Activated T-helper 1 cell treated with Interleukin-2 at 50 U/mL for 16 hours (primary cell): ENCODE measurements at places on chromosomes 4 and X.

- DNase-seq: no peak
These were observed 221.5 kb downstream of the PCDH18 start for GRCh38 chr4:137310593-137311490.

- peak; percentile 17 for DNase-seq
These were observed 875 bp downstream of the LAP3 start for GRCh38 chr4:17577665-17578481.

- no peak for DNase-seq
These were observed 294.0 kb downstream of the CAMK2D start for GRCh38 chr4:113467581-113467980.

- DNase-seq: no peak
These were observed 461.3 kb downstream of the BCOR start for GRCh38 chrX:39636481-39636880.

GRCh38 chrX:119095936-119096335 is 23.1 kb downstream of the CT47C1 start:
- no peak for DNase-seq

- DNase-seq: peak; percentile 2
These were observed 608 bp downstream of the TAF1 start for GRCh38 chrX:71366674-71367256.

DNA sequence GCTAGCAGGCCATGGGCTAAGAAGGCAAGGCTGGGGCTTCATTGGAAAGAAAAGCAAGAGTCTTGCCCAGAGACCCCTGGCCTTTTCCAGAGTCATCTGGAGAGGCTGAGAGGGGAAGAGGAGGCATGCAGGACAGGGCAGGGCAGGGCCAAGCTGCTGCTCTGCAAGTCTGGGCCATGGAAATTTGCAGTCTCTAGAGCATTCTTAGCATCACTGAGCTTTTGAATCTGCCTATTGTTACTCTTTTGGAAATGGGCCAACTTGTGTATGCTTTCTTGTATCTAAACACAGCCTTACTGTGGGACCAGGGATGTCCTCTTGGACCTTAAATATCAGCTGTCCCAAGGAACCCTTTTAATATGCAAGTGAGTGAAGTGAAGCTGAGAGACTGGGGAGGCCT is 560.5 kb downstream of the MID1IP1 start:
- no peak for DNase-seq

- DNase-seq: no peak
These were observed 58.1 kb downstream of the CASP3 start for GRCh38 chr4:184591070-184591677.

GRCh38 chrX:17464194-17464593 is 89.2 kb downstream of the NHS start:
- no peak for DNase-seq

DNA sequence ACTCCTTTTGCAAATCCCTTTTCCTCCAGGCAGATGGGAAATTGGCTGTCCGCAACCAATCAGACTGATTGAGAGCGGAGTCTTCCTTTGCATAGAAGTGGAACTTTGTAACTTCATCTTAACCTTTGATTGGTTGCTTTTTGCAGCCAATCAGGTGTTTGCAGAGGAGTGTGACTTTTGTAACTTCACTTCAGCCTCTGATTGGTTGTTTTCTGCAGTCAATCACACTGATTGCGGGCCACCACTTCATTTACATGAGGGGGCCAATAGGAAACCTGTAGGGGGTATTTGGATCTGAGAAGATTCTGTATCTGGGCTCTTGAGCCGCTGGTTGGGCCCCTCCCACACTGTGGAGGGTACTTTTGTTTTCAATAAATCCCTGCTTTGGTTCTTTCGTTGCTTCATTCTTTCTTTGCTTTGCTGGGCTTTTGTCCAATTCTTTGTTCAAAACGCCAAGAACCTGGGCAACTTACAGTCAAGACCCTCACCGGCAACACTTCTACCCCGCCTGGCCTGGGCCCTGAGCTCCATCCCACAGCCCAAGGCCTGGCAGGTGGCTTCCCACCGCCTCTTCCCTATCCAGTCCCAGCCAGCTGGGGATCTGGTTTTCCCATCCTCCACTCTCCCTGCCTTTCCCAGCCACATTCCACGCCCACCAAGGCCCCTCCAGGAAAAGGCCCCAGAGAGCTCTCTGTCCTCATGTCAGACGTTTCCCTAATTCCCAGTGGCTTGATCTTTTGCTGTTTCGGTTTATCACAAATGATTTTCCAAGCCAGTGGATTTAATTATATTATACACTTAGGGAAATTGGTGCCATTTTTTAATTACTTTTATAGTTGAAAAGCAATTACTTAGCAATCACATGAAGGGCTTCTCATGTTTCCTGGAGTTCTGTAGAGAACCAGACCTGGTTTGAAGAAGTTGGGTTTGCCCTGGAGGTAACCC is 110.2 kb upstream of the STX18 start:
- DNase-seq: no peak

DNA sequence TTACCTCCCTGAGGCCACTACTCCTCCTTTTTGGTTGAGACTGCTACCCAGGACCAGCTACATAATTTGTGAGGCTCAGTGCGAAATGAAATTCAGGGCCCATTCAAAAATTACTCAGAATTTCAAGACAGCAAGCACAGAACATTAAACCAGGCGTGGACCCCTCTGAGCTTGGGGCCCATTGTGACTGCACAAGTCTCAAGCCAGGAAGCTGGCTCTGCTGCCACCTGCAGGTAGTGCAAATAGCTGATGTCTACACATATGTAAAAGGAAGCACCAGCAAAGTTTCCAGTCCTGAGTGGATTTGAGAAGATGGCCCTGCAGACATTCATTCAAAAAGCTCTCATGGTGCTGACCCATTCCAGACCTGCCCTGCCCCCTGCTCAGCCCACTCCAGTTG is 213.4 kb upstream of the LNX1 start:
- no peak for DNase-seq

- DNase-seq: no peak
These were observed 35.9 kb downstream of the GRID2 start for GRCh38 chr4:92339676-92340075.

DNA sequence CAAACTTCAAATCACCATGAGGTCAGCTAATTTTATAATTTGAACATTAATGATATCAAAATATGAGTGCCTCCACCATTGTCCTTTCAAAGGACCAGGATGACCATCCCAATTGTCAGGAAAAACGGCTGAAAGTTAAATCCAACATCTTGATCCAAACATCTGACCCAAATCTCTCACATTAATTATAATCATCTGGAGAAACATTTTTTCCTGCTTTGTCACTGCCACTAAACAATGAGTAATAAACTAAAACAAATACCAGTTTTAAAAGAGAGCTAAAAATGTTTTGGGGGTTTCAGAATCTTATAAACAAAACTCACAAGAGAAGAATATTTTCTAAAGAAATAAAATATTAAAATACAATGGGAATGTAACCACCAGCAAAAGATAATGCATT is 45.7 kb upstream of the NDST4 start:
- DNase-seq: no peak

GRCh38 chrX:22278375-22278774 is 5.7 kb downstream of the CBLL2 start:
- no peak for DNase-seq

DNA sequence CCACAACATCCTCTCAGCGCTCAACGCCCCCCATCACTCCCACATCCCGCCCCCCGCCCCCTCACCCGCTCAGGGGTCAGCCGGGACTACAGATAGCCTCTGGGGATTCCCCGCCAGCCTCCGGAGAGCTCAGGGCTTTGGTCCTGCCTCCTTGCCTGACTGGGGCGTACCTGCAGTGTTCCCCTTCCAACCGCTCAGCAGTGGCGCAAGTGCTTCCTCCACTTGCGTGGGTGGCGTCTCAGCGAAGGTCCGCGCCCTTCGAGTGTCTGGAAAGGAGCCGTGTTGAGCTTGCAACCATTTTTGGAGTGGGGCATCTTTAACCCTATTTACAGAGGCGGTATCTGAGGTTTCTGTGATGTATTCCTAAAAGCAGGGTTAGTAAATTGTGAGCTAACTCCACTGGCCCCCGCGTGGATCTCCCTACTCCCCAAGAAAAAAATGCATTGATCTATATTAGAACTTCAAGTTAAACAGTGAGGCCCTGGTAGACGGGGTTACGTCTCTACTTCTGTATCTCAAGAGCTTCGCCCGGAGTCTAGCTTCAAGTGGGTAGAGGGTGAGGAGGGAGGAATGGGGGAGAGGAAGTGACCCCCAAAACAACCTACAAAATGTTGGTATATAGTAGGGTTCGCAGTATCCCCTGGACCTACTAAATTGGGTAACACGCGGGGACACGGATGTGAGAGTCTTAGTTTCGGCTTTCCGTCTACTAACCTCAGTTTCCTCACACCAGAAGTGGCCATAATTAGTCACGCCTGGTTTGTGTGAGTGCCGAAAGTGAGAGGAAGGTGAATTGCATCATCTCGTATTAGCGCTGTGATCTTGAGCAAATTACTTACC is 16.1 kb downstream of the NKX3-2 start:
- no peak for DNase-seq

DNA sequence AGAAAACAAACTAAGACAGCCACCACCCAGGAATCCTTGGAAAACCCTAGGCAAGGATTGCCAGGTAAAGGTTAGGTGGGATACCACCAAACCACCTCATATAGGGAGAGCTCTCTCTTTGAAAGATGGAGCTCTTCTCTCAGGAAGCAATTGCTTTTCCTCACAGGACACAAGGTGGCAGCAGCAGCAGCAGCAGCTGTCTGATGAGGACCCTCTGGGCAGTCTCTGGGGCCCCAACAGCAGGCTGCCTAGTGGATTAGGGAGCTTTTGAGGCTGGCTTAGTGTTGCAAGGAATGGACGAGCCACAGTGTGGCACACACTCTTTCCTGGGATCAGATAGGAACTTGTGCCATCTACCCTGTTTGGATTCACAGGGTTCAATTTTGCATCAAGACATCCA is 41.4 kb upstream of the CHRDL1 start:
- no peak for DNase-seq

GRCh38 chr4:157957905-157958304 is 214.9 kb downstream of the GASK1B start:
- DNase-seq: no peak

- no peak for DNase-seq
These were observed 134.2 kb downstream of the EIF4E start for GRCh38 chr4:98794565-98795205.
